NCI-H510A (cell line): ENCODE measurements at places on chromosomes 7 and 10.

DNA sequence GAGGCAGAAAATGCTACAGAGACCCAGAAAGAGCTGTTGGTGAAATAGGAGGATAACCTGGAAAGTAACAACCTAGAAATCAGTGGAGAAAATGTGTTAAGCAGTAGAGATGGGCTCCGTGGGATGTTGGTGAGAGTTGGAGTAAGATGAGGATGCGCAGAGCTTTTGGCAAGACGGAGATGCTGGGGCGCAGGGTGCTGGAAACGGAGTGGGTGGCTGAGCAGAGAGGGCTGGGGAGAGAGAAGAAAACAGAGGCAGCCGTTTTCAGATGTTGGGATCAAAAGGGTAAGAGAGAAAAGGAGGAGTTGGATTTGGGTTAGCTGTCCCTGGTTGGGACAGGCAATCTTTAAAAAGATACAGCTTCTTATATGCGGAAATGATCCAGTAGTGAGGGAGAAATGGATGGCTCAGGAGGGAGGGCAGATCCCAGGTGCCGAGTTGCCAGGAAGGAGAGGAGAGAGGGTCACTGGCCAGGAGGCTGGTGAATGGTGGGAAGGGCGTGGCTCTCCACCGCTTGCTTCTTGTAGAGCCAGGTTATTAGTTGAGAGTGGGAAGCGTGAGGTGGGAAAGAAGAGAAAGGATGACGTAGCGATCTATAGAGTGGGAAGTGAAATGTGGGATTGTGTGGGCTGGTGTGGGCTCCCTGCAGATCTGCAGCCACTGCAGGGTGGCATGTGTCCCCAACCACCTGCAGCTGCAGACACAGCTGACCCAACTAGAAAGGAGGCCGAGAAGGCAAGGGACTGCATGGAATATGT, 182.2 kb upstream of the SVIL start:
- DNase-seq: no peak

DNA sequence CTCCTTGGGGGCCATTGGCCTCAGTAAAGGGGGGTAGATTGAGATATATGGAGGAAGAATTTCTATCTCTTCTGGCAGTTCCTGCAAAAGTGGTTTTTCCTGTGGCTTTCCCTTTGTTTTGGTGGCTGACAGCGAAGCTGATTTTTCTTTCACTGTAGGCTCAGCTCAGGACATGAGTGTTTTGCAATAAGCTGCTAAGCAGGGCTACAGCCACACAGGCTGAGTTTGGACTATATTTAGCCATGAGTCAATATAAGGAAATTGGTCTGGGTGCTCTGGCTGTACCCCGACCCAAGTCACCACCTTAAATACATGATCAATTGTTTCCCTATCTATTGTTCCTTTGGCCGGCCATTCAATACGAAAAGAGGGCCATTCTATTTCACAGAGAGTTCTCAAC, 212.7 kb upstream of the KCND2 start:
- DNase-seq: no peak

- DNase-seq: no peak
Observed at GRCh38 chr10:59047957-59048618, 128.4 kb upstream of the PHYHIPL start.

DNA sequence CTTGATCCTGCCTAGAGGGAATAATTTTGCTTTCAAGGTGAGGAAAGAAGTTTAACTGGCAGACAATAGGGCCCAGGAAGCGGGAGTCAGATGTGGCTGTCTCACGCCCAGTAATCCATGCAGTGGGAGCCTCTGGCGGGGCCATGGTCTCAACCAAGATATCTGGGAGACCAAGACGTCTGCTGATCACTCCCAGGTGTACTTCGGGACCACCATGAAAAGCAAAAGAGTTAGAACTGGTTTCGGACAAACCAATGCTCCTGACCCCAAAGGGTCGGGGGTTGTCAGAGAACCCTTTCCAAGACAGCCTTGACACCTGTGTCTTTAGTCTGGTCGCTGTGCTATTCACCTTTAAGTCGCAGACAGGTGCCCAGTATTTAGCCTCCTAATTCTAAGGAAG, 256.9 kb upstream of the MBL2 start:
- no peak for DNase-seq

DNA sequence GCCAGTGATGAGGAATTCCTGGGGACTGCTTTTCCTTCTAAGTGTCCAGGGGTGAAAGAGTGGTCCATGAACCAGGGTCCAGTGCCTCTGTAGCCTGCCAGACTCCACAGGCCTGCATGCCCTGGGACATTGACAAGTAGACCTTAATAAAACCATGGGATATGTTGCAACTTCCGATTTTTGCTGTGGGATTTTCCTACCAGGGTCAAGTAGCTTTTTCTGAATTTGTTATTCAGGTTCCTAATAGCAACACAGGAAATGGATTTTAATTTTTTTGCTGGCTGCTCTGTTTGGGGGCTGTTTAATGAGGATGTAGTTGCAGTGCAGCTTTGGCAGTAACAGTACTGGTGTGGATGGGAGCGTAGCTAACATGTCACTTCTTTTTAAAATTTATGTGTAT, 42.1 kb downstream of the WBP1L start:
- no peak for DNase-seq

GRCh38 chr7:146826329-146826728, 709.7 kb downstream of the CNTNAP2 start:
- no peak for DNase-seq

DNA sequence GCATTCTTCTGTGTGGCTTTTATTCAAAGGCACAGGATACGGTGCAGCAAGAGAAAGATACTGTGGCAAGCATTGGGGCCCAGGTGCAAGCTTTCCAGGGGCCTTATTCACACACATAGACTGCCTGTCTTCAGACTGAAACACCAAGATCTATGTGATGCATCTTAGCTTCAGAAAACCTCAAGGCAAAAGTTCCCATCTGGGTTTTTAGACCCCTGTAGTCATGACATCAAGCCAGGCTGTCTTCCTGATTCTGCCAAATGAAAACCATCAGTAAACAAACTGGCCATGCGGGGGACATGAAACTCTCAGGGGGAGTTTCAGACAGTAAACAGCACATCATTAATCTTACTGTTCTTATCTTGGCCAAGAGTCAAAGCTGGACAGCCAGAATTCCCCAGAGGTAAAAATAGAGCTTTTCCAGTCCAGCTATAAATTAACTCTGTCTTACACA, 9.8 kb downstream of the AGBL3 start:
- DNase-seq: no peak

DNA sequence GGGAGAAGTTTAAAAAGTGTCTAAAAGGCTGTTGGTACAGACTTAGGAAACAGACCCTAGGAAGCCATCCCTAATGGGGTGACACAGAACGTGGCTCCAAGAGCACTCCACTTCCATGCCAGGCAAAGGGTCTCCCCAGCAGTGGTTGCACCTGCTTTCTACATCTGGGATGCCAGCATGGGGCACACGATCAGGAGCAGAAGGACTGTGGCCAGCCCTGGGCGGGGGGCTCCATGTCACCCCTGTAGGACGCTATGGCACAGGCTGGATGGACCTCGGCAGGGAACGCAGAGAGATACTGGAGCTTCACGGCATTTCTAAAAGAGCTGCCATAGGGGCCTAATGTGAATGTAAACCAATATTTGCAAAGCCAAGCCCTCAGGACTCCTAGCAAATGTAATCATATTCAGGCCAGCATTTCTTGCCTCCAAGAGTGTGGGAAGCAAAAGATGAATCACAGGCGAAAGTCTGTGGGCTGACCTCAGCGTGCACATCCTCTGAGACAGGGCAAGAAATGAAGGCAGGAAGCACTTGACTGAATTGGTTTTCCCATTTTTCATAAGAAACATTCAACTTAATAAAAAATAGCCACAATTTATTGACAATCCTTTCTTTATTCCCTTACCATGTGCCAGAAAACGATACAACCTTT, 93.9 kb downstream of the ATXN7L1 start:
- DNase-seq: no peak
